Naive thymus-derived CD4-positive, alpha-beta T cell (primary cell): ENCODE measurements at places on chromosomes 3 and 15.

DNA sequence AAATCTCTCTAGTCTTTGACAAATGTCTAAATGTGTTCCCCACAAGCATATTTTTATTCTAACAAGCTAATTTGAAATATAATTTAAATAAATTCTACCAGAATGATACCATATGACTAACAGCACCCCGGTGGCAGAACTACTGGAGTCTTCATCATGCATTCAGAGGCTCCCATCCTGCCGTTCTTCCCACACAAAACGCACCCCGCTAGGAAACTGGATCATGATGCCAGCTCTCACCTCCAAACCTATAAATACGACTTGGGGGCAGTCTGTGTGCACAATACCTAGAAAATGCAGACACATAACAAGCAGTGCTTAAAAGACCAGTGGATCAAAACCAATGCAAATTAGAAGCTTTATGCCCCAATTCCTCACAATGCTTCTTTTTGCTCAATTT, 8.5 kb downstream of the HOMER2 start:
- no peaks in the 10 kb centered on the region for H3K27me3 ChIP-seq
- DNase-seq: no peak
- no peak overlapping the region for H3K27ac ChIP-seq
- H3K36me3 ChIP-seq: no peaks in the 10 kb centered on the region

DNA sequence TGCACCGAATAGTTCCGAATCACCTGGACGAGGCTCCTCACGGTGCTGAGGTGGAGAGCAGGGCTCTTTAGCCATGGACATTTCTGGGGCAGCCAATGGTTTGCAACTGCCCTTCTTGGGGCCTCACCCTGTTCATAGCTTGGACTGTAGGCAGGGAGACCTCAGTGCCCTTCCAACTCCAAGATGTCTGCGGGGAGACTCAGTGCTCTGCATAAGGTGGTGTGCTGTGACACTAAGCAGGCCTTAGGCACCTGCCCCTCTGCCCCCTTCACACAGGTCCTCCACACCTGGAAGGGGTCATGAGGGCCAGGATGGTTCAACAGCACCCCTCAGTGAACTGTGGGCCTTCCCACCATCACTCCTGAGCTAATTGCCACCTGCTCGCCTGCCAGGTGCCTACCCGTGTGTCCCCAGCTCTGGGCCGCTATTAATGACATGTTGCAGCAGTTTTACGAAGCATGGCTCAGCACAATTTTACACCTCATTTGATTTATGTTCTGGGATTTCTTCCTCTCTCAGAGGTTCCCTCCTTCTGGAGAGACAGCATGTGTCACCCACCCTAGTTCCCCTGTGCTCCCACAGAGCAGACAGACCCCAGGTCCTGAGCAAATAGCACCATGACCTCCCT, 101.2 kb upstream of the SMAD3 start:
- H3K4me3 ChIP-seq: no peak overlapping the region
- no peak for DNase-seq
- H3K4me1 ChIP-seq: no peaks in the 10 kb centered on the region
- no peak overlapping the region for H3K27ac ChIP-seq
- H3K27me3 ChIP-seq: no peaks in the 10 kb centered on the region

DNA sequence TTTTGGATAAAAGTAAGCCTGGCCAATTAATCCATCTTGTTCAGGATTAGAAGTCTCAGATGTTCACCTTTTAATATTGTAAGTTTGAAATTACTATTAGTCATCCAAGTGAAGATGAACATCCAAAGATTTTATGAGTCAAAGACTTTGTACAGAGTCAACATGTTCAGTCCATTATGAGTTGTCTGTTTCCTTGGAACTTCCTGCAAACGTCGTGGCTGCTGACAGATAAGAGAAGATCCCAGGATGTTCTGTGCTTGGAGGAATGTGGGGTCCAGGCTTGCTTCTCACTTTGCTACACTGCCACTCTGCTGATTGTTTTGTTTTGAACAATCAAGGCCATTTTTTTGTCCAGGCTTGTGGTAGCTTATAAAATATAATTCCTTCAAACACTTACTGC, 74.3 kb upstream of the SLCO2A1 start:
- no peak overlapping the region for H3K4me3 ChIP-seq
- H3K4me1 ChIP-seq: no peaks in the 10 kb centered on the region
- H3K36me3 ChIP-seq: no peaks in the 10 kb centered on the region
- no peak overlapping the region for H3K27ac ChIP-seq

- H3K27me3 ChIP-seq: no peaks in the 10 kb centered on the region
- H3K4me3 ChIP-seq: no peak overlapping the region
- peaks cover 78% of the 10 kb centered on the region for H3K36me3 ChIP-seq
- DNase-seq: no peak
- no peaks in the 10 kb centered on the region for H3K4me1 ChIP-seq
These were observed 116.8 kb downstream of the HERC1 start for GRCh38 chr15:63716929-63717328.

GRCh38 chr15:85470563-85471271, 90.3 kb downstream of the AKAP13 start:
- H3K27ac ChIP-seq: no peak overlapping the region
- H3K4me1 ChIP-seq: peaks cover 22% of the 10 kb centered on the region
- H3K4me3 ChIP-seq: no peak overlapping the region
- H3K27me3 ChIP-seq: no peaks in the 10 kb centered on the region
- H3K36me3 ChIP-seq: no peaks in the 10 kb centered on the region

GRCh38 chr3:194871864-194872668, 186.4 kb downstream of the FAM43A start:
- H3K27ac ChIP-seq: no peak overlapping the region
- no peak overlapping the region for H3K4me3 ChIP-seq
- no peaks in the 10 kb centered on the region for H3K27me3 ChIP-seq
- no peak for DNase-seq

DNA sequence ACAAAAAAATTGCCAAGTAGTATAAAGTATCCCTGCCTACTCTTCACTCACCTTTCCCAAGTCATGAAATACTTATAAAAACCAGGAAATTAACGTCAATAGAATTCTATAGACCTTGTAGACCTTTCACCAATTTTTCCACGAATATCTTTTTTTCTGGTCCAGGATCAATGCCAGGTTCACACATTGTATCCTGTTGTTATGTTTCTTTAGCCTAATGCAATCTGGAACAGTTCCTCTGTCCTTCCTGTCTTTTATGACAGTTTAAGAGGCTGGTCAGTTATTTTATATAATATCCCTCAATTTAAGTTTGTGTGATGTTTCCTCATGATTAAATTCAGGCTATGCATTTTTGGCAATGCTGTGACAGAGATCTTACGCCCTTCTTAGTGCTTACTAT, 63.2 kb upstream of the MAGI1 start:
- no peak overlapping the region for H3K27ac ChIP-seq
- no peaks in the 10 kb centered on the region for H3K27me3 ChIP-seq
- no peak for DNase-seq
- H3K4me1 ChIP-seq: no peaks in the 10 kb centered on the region
- no peaks in the 10 kb centered on the region for H3K36me3 ChIP-seq

- no peak for DNase-seq
- no peak overlapping the region for H3K27ac ChIP-seq
- H3K27me3 ChIP-seq: no peaks in the 10 kb centered on the region
- H3K36me3 ChIP-seq: no peaks in the 10 kb centered on the region
These were observed 11.1 kb downstream of the SLC6A6 start for GRCh38 chr3:14413381-14414071.

- no peak overlapping the region for H3K27ac ChIP-seq
- no peaks in the 10 kb centered on the region for H3K36me3 ChIP-seq
- no peaks in the 10 kb centered on the region for H3K4me1 ChIP-seq
- H3K27me3 ChIP-seq: no peaks in the 10 kb centered on the region
- DNase-seq: no peak
- no peak overlapping the region for H3K4me3 ChIP-seq
These were observed 19.3 kb downstream of the CLSTN2 start for GRCh38 chr3:139954146-139954860.

DNA sequence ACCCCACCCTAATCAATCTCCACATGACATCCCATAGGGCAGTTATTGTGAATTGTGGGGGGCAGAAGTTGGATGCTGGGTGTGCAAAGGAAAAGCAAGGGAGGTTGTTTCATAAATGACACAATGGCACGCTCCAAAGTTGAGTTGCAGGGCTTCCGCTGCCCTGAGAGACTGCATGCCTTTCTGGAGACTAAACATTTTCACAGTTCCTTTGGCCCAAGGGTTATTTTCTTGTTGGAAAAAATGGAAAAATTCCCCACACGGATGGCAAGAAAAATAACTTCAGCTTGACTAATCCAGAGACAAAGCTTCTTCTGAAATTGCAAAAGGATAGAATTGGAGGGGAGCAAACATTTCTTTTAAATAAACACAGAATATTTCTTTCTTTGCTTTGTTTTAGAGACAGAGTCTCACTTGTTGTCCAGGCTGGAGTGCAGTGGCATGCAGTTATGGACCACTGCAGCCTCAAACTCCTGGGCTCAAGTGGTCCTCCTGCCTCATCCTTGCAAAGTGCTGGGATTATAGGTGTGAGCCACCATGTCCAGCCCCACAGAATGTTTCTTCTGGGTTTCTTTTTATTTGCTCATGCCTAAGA, 19.1 kb upstream of the TPM1 start:
- H3K27ac ChIP-seq: no peak overlapping the region
- no peaks in the 10 kb centered on the region for H3K27me3 ChIP-seq
- no peak for DNase-seq
- H3K36me3 ChIP-seq: no peaks in the 10 kb centered on the region

DNA sequence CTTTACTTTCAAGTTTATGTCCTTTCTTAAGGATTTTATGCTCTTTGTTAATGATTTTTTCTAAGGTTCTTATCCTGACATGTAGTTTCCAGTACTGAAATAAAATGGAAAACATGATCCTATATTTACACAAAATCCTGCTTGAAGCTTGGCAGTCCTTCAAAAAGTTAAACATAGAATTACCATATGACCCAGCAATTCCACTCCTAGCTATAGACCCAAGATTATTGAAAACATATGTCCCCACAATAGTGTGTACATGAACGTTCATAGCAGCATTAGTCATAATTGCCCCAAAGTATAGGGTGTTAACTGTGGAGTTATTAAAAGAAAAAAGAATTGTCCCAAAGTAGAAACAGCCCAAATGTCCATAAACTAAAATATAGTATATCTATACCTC, 33.2 kb downstream of the ITGB5 start:
- H3K4me3 ChIP-seq: no peak overlapping the region
- no peak overlapping the region for H3K27ac ChIP-seq
- H3K27me3 ChIP-seq: no peaks in the 10 kb centered on the region
- no peaks in the 10 kb centered on the region for H3K4me1 ChIP-seq
- no peak for DNase-seq

- no peak for DNase-seq
- H3K4me3 ChIP-seq: no peak overlapping the region
- H3K36me3 ChIP-seq: no peaks in the 10 kb centered on the region
- H3K27ac ChIP-seq: no peak overlapping the region
- no peaks in the 10 kb centered on the region for H3K27me3 ChIP-seq
These were observed 33.6 kb downstream of the GOLGA6L10 start for GRCh38 chr15:82315519-82316246.

GRCh38 chr15:79978655-79979514, 7.9 kb upstream of the BCL2A1 start:
- no peak for DNase-seq
- H3K27ac ChIP-seq: no peak overlapping the region
- no peaks in the 10 kb centered on the region for H3K36me3 ChIP-seq
